ENCODE measurements at places on chromosomes 2 and 18.

DNA sequence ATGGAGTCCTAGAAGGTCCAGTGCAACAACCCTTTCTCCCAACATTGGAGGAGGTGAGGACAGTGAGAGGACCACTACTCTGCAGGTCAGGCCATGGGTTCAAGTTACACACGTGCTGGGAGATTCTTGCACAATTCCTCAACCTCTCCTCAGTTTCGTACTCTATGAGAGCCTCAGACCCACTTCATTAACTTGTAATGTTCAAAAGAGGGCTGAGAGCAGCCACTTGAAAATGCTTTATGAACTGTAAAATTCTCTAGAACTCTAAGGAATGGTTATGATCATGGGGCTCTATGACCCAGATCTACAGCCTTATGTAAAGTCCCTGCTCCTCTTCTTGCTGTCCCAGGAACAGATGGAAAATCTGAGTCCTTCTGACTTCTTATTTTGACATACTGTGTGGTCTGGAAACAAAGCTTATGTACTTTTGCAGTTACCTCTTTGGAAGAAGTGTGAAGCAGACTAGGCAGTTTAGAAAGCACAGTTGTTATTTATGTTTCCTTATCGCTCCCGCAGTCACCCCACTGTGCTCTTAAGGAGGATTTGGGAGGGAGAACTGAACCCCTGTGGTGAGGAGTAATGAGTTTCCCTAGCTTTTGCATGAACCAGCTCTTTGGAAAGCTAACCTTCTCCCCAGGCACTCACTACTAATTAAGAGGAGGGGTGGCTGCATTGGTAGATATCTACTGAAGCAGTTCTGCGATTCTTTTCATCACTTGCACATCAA lies 296.6 kb downstream of the LRRTM1 start:
- no peak for DNase-seq

DNA sequence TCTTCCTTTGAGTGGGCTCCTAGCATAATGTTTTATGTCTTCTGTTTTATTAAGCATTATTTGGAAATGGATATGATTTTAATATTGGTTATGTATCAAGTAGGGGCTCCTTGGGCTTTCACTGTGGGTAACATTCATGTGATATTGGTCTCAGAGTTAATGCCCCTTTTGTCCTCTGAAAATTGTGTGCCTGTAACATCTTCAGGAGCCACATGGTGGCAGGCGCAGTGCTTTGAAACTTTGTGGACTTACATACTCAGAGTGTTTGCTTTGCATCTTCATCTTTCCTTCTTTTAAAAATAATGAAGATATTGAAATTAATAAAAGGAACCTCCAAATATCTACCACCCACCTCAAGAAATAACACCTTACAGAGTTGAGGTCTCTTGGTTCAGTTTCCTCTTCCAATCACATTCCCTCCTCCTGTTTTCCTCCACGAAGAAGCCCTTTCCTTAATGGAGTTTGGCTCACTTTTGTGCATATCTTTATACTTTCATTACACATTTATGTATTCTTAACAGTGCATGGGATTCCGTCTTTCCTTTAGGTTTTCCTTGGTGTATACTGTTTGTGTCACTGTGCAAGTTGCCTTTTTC lies 73.5 kb downstream of the LIMS1 start:
- no peak for DNase-seq

GRCh38 chr2:241112592-241112991 lies 10.5 kb upstream of the MTERF4 start:
- DNase-seq, result no peak

DNA sequence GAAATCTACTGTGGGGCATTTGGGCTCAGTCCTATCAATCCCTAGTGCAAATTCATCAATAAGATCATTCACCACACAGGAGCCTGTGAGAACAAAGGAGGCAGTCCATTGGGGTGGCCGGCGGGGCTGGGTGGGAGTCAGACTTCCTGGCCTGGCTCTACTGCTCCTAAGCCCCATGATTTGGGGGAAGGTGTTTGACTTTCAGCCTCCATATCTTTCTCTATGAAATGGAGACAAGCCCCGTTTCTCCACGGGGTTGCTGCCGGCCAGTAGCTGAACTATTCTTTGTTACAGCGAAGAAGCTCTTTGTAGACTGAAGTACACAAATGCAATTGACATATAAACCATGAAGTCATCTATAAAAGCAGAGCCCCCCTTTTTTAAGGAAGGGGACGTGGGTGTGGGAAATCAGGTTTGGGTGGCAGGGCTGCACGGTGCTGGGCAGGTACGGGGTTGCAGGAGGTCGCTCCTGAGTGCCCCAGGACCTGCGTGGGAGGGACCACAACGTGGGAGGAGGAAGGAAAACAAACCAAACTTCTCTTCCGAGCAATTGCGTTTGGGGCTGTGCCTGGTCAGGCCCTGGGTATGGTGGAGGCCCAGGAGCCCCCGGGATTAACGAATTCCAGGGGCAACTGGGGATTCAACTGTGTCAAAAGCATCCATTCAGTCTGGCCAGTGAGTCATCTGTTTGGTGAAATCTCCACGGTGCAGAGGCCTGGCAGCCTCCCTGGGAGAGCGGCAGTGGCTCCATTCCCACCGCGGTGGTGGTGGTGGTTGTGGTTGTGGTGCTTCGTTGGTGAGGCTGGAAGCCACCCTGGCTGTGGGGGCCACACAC lies 18.2 kb downstream of the FBLN7 start:
- no peak for DNase-seq

DNA sequence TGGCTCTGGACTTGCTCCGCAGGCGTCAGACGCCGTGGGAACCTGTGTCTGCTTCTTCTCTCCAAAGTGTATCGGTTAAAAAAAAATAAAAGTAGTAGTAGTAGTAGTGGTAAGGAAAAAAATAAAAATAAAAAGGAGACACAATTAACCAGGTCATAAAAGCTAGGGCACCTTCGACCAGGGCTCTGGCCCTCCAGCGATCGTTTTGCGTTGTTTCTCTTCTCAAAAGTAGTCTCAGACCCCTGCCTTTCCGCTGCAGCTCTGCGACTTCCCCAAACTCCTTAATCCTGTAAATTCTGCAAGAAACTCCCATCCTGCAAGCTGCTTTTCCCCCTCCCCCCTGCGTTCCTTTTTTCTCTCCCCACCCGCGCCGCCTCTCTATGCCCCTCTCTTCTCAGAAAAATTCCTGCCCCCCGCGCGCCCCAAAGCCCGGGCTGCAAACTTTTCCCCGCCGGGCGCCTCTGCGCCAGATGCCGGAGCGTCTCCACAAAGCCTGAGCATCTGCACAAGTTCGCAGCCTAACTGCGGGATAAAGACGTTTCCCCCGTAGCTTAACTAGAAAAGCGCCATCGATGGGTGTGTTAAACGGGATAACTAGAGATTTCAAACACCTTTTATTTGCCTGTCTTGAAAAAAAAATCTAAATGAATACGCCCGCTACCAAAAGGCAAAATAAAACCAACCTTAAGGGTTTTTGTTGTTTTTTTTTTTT lies 1.8 kb upstream of the SALL3 start:
- no peak for DNase-seq

DNA sequence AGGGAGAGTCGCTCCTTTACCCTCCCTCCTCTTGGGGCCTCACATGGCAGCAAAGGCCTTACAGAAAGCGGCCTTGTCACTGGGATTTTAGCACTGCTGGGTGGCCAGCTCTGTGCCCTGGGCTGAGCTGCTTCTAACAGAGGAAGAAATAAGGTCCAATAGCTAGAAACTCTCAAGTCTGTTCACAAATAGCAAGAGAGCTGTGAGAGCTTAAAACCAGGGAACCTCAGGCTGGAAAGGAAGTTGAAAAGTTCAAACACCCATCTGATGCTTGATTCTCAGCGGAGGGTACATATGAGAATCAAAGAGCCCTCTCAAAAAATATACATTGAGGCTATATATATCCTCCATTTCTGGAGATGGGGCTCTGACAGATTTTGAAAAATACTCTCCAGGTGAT lies 54.7 kb downstream of the ST6GAL2 start:
- no peak for DNase-seq

DNA sequence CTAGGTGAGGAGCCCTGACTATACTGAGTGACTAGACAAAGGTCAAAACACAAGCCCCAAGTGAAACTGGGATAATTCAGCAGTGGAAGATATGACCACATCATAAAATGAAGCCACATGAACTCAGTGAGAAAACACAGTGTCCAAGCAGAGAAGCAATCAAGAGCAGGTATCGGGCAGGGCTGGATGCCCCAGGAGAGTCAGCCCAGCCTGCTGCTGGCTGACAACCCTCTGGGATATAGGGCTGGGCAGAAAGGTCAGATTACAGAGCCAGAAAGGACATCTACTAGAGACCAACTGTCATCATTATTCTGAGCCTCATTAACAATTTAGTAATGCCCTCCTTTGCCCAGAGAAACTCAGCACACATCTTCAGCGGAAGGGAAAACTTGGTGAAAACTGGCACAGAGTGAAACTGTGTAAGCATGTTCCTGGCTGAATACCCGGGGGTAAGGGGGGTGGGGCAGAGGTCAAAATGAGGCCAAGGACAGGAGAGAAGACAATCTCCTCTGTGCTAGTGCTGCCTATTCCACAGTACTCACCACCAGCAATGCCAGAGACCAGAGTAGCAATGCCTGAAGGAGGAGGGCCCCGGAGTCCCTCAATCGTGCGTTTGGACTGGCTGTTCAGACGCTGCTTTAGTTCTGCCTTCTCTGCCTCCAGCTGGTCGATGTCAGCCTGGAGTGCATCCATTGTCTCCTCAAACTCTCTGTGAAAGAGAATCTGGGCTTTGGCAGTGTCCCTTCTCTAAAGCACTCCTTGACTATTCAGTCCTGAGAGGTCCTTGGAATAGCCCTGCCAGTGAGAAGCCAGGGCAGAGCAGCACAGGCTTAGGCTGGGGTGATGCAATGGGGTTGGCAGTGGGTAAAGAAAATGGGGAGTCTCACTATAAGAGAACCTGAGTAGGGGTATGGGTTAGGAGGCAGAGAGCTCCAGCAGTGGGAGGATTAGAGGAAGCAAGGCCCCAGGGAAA lies 15.3 kb downstream of the DCTN1 start:
- DNase-seq, result no peak

DNA sequence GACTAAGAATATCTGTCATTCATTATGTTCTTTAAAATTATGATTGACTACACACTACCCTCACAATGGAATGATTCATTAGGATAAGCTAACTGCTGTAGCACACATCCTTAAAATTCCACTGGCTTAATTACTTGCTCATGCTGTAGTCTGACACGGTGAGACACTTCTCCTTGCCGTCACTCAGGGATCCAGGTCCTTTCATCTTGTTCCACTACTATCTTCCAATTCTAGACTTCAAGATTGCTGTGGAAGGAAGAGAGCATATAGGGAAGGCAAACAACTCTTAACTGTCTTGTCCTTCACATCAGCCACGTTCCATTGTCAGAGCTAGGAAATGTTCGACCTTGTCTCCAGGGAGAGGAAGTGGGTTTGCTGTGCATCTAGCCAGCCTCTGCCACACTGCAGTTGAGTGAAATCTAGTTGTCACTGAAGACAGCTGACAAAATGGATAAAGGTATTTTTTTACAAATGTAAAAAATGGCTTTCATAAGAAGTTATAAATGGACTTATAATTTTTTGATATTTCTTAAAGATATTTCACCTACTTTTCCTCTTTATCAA lies 30.1 kb downstream of the GREB1L start:
- no peak for DNase-seq

GRCh38 chr18:48022531-48023329 lies 92.3 kb upstream of the SMAD2 start:
- no peak for DNase-seq

DNA sequence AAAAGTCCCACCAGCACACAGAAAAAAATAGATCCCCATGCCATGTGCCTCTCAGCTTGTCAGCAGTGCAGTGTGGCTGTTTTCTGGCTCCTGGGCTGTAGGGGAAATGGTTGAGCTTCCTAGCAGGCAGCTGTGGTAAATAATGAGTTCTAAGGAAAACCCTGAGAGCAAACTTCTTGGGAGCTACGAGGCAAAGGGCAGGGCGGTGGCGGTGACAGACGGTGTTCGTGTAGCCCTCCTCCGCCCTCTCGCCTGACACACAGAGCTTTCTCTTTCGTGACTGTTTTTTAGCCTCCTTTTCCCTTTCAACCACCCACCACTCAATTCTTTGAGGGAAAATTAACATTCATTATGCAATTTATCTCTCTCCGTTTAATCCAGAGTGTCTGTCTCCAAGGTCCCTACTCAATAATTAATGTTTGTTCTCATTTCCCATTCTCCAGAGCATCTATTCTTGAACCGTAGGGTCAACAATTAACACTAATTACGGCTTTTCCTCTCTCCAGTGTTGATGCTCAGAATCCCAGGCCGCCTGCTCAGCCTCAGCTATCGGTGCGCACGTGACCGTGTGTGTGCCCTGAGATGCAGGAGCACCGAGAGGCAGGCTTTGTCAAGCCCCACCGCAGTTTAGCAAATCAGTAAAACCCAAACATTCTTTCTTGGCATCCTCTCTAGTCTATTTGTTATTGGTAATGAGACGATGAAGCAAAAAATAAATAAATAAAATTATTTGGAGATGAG lies 50.1 kb downstream of the KIAA2012 start:
- no peak for DNase-seq

DNA sequence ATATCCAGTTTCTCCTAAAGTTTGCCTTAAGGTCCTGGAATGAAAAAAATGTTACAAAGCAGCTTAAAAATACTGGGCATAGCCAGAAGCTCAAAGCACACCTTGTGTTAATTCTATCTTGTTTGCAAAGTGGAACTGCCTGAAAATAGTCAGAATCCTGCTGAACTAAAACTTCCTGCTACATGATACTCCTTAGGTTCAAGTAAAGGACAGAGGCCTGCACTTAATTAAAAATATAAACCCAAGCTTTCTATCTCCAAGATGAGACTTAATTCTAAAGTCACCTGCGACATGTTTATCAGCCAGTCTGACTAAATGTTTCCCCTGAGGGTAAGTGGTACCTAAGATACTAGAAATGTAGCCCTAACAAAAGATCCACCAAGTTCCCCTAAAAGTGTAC lies 103.4 kb downstream of the CHST9 start:
- DNase-seq, result no peak

GRCh38 chr2:173881461-173881860 lies 83.7 kb downstream of the SP3 start:
- DNase-seq, result no peak

GRCh38 chr2:112629823-112630222 lies 15.9 kb upstream of the SLC20A1 start:
- no peak for DNase-seq

DNA sequence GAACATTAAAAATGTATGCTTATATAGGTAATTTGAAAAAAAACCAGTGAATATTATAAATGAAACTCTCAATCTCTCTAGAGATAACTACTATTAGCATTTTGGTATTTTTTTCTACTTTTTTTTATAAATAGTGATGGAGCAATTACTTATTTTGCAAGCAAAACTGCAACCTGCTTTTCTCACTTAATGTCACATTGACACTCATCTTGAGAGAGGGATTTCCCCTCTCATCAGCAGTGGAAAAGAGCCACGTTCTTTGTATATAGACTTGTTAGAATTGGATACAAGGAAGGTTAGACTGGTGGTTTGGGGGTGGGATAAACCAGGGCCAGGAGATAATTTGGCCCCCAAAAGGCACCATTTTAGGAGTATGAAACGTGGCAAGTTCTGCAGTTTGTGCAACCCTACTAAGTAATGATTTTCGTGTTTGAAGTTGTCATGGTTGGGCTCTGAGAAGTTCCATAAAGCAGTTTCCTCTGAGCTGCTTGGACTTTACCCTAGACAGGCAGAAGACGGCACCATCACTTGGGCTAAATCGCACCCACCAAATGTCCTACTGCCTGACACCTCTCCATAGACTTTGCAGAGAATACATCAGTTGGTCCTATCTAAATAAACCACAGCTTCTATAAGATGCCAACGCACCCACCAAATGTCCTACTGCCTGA lies 194.0 kb downstream of the ACTR3 start:
- no peak for DNase-seq

All from stimulated activated CD8-positive, alpha-beta memory T cell treated with anti-CD3 and anti-CD28 coated beads, Interleukin-7, amount 100 ng/mL, for 1 hour (primary cell).